ENCODE measurements at places on chromosomes 3 and 15.
A peak's percentile ranks its signal among the peaks of the same experiment; 100 is the strongest.

DNA sequence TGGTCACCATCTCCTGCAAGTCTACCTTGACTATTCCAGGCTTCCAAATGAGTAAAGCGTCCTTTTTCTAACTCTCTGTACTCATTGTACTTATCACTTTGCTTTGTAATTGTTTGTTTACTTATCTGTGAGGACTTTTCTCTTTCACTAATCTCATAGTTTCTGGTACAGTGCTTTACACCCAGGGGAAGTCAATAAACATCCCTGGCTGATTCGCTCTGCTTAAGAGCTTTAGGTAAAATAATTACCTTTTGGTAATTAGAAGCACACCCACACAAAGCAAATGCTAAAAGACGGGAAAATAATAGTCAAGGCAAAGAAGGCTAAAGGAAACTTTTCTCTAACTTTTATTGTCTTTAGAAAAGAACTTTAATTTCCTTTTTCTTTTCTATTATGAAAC is 466.9 kb upstream of the ROBO1 start:
- DNase-seq: no peak

DNA sequence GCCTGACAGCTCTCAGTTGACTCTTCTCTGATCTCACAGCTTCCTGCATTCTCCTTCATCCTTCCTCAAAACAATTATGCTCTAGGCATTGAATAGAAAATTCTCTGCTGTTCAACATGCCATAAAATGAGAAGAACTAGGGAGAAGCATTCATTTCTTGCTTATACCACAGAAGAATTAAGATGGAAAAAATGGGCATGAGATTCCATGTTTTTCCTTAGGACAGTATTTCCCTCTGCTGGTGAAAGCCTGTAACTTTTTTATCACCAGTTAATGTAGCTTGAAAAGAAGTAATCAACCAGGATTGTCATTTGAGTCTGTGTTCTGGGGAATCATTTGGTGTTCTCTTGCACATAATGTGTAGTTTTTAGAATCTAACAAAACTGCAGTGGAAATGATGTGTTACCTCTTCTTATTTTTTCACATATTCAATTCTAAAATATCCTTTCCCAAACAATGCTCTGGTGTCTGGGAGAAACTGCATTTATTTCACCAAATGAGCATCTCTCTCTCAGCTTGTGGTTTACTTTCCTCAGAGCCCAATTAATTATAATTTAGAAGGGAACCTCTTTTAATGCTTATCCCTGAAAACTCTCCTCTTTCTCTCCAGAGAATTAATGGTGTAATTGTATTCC is 92.8 kb upstream of the DCBLD2 start:
- peak; percentile 36 for DNase-seq

DNA sequence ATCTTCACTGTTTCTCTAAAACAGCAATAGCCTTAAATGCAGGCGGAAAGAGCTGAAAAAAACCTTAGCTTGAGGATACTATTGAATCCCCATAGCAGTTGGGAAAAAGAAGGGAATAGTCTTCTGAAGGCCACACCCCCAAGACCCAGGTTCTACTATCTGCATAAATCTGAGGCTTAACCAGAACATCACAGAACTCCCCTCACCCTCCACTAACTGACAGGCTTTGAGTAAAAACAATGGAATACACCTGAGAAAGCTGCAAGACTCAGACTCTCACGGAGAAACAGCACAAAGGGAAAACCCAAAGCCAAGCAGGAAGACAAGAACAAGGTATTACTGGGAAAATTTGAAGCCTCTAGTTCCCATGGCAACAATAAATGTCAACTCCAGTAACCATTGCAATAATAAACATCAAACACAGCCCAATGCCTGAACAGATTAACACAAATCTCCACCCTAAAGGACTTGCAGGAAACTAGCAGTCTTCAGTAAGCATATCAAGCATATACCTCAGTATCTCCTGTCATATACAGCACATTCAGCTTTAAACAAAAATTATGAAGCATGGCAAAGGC is 56.4 kb downstream of the TMCC1 start:
- no peak for DNase-seq

- no peak for DNase-seq
These were observed 49.4 kb downstream of the EXOG start for GRCh38 chr3:38545550-38545949.

DNA sequence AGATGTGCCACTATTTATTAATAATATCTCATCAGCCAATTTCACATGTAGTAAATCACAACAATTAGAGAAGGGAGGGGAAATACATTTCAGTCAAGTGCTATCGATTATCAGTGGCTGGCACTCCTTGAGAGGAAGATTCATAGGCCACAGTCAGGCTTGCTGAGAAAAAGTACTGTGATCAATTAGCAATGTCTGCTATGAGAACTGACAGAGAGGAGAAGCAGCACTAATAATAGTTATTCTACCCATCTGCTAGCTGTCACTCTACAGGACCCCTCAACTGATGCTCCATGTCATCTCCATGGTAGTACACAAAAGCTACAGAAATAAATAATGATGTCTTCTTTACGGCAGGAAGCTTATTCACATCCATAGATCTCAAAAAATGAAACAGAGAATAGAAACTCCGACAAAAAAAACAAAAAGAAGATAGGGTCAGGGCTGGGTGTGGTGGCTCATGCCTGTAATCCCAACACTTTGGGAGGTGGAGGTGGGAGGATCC is 351.3 kb downstream of the FOXP1 start:
- DNase-seq: no peak

- no peak for DNase-seq
These were observed 144.2 kb downstream of the ANO10 start for GRCh38 chr3:43477600-43477999.

- DNase-seq: no peak
These were observed 126.5 kb downstream of the ECT2 start for GRCh38 chr3:172877011-172877410.

DNA sequence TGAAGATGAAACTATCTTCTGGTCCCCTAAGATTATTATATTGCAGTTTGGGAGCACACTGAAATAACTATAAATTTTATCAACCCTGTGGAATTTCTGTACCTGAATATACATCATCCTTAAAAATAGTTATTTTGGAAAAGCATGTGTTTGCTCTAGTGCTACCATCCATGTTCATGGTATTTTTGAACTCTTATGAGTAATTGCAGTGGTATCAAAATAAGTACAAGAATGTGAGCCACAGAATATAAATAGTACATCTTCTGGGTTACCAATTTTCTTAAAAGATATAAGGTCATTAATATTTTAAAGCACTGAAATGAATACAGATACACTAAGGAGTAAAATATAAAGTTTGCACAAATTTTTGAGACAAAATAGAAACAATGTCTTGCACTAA is 206.5 kb downstream of the CBLB start:
- DNase-seq: no peak

DNA sequence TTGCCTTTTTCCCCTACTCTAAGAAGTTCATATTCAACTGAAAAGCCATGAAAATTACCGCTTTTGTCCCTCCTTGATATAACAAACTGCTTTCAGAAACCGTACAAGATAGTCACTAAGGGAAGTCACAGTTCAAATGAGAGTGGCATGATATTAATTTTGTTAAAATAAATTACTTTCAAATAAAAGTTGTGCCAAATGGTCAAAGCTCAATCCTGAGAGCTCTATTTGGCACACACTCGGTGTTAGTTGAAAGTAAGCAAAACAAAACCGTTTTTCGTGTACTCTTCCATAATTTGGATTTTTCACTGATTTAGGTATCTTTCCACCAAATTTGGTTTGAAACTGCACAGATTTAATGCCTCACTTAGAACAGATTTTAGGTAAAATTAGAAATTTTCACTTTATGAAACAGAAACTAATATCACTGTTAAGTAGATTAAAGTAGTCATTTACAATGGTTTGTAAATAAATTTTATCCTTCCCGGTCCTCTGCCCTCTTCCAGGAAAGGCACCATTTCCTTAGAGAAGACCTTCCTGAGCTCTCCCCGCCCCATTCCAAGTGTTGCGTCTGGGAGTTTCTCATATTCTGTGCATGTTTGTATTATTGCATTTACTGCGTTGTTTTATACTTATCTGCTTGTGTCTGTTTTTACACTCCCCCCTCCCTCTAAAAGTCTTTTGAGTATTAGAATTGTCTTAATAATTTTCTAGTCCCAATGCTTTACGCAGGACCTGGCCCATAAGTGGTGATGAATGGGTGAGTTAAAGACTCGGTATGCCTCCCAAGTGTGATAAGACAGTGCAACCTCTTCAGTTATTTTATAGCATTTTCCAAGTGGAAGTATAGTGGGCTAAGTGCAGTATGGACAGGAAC is 853 bp downstream of the TCAIM start:
- DNase-seq: no peak

DNA sequence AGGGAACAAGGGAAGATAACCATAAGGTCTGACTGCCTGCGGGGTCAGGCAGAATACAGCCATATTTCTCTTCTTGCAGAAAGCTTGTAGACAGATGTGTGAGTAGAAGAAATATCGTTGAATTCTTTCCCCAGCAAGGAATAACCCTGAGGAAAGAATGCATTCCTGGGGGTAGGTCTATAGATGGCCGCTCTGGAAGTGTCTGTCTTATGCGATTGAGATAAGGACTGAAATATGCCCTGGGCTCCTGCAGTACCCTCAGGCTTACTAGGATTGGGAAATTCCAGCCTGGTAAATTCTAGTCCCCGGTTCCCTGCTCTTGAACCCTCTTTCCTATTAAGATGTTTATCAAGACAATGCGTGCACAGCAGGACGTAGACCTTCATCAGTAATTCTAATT is 15.8 kb upstream of the SST start:
- no peak for DNase-seq

GRCh38 chr15:71508081-71508682 is 302.2 kb upstream of the NR2E3 start:
- no peak for DNase-seq

GRCh38 chr3:177827511-177828207 is 630.4 kb upstream of the TBL1XR1 start:
- DNase-seq: no peak

DNA sequence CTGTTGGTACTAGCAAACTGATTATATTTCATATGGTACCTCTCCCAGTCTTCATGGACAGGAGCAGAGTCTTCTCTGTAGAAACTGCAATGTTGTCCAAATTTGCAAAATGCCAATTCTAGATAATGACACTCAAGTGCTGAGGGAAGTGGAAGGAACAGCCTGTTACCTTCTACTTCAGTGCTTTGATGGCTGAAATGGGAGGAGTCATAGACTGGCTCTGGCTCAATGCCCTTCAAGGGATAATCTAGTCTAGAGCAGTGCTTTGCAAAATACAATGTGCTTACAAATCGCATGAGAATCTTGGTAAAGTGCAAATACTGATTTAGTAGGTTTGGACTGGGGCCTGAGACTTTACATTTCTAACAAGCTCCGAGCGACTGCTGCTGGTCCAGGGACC is 51.7 kb upstream of the ACP3 start:
- no peak for DNase-seq

- no peak for DNase-seq
These were observed 720.9 kb upstream of the SEMA6D start for GRCh38 chr15:46996359-46996758.

DNA sequence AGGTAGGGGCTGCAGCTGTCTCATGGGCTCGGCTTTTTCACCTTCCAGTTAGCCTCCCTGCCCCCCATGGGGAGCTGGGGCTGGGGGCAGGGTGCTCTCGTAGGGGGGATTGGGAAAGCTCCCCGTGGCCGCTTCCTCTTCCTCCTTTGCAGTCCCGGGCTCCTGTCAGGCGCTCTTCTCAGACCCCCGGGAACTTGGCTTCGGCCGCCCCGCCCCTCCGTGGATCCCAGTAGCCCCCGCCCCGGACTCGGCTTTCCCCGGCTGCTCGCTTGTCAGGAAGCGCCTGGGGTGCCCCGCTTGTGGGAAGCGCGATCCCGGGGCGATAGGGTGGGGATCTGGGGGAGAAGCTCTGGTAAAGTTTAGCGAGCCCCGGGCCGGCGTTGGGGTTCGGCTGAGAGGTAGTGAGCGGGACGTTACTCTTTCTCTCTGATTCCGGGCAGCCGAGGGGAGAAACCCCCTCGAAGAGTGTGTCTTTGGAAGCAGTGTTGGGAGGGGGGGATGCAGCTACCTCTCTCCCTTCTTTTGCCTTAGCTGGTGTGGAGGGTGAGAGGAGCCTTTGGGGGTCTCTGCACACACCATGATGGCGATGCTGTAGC is 611 bp downstream of the PIAS1 start:
- peak; percentile 36 for DNase-seq

GRCh38 chr15:53837263-53837662 is 77.8 kb upstream of the WDR72 start:
- DNase-seq: no peak

DNA sequence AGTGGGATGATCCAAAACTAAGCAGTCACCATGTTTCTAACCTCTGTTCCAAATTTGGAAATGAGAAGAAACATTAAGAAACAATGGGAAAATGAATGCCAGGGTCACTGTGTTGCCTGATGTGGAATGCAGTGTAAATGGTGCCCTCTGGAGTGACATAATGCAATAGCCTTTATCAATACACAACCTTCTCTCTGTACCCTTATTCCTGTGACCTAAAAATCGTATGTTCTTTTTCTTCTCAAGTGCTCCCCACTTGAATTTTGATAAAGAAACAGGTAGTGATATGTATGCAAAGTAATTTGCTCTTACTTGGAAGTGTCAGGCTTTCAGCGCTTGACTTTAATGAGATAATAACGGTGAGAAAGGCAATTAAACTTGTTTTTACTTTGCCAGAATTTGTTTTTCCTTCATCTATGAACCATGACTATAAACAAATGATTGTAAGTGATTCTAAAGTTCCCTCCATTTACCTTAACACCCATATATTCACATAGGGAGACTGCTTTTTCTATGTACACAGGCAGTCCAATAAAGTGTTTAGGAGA is 145.8 kb upstream of the THRB start:
- DNase-seq: no peak

- DNase-seq: peak; percentile 10
These were observed 7.1 kb downstream of the COPS2 start for GRCh38 chr15:49148298-49148697.

DNA sequence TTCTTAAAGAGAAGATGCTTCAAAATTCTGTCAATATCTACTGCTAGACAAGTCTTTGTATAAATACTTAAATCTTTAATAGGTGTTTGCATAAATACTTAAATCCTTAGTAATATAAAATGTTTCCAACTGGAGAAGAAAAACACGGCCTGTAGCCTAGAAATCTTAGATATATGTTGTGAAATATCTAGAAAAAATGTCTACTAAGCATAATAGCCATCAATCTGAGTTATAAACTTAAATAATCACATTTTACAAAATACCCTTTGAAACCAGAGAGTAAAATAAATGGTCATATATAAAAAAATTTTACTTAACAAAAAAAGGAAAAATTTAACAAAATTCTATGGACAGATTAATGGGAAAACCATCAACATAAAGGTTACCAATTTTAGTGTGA is 73.9 kb downstream of the PLOD2 start:
- DNase-seq: no peak

GRCh38 chr3:151297429-151297828 is 19.1 kb upstream of the P2RY14 start:
- no peak for DNase-seq

DNA sequence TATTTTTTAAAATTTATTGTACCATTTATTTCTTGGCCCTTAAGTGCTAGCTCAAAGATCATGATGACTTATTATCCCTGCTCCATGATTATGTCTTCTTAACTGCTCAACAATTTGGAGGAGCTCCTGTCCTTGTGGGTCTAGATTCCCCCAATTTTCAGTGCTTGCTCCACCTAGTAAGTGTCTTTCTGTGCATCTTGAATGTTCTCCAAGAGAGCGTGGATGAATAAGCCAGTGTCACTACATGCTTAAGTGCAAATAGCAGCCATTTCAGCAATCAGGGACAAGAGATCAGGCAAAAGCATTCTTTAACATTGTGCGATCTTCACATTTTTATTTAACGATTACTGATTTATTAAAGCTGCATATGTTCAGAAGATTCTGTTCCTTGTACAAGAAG is 99.4 kb downstream of the ALCAM start:
- no peak for DNase-seq

GRCh38 chr3:55911266-55911665 is 424.2 kb upstream of the WNT5A start:
- DNase-seq: no peak

Data from AML-193 (cell line).